Stromal cell of bone marrow (primary cell): ENCODE measurements at places on chromosomes 4 and X.

DNA sequence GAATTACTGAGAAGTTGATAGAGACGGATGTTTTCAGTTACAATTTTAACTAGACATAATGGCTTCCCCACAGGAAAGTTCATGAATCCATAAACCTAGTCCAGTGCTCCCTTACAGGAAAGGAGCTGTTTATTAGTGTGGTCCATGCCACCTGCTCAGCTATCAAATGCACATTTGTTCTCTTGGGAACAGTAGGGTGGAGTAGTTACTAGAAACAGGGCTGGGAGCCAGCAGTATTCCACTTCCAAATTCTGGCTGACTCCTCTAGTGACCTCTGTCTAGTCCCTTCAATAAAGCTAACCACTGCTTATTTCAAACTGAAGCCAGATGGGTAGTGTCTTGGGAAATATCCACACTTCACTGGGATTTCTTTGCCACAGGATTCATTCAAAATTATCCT, 88.4 kb upstream of the TLL1 start:
- no peak for DNase-seq

DNA sequence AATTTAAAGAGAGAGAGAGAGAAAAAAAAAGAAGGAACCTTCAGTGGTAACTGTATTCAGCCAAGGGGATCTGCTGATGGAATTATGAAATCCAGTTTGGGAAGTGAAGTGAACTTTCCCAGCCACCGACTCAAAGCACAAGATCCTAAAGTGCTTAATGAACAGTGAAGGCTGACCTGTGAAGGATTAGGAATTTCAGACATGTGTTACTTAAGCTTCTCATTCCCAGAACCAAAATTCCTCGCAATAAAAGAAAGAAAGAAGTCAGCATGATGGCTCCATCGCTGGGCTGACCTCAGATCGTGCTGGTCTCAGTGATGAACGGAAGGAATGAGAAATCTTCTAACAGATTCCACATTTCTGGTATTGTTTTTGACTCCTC, 135.2 kb downstream of the ARSF start:
- DNase-seq: peak; percentile 40

DNA sequence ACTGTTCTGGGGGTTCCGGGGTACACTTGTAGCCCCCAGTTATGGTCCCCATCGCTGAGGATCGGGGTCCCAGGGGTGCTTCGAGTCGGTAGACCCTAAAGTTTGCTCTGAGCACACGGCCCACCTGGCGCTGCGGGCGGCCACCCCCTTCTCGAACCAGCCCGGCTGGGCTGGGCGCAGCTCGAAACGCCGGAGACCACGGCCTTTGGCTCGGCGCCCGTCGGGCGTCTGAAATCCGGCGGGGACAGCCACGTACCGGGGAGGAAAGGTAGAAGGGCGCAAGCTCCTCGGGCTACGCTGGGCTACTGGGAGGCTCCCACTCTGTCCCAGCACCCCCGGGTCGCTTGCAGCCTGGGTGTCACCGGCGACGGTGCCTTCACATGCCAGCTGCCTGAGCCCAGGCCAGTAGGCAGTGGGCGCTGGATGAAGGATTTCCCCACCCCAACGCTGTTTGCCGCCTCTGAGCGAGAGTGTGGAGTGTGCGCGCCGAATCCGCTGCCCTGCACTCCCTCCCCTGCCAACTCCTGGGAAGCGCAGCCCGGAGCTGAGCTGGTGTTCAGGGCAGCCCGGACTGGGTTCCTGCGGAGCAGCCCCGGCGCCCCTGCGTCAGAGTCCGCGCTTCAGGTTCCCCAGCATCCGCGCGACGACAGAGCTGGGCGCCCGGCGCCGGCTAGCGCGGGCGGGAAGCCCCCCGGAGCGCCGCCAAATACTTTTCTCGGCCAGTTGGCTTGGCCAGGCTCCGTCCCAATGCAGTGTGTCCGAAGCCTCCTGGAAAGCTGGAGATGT, 637 bp downstream of the MAMLD1 start:
- DNase-seq: no peak

DNA sequence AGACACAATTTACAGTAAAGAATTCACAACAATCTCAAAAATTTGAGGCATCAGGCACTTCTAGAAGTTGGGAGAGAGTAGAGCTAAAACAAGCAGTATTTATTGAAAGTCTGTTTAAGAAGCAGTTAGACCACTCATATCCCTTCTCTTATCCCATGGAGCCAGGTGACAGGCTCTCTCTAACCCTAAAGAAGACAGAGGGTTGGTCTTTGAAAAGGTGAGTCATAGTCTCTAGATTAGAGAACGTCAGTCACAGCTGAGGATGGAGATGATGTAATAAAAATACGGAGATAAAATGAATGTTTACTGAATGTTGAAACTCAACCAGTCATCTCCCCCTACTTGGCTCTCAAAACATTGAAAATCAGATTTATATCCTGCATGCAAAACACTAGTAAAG, 223.8 kb downstream of the CHIC2 start:
- no peak for DNase-seq

- no peak for DNase-seq
Observed at GRCh38 chr4:129334136-129334535, 238.2 kb downstream of the C4orf33 start.

DNA sequence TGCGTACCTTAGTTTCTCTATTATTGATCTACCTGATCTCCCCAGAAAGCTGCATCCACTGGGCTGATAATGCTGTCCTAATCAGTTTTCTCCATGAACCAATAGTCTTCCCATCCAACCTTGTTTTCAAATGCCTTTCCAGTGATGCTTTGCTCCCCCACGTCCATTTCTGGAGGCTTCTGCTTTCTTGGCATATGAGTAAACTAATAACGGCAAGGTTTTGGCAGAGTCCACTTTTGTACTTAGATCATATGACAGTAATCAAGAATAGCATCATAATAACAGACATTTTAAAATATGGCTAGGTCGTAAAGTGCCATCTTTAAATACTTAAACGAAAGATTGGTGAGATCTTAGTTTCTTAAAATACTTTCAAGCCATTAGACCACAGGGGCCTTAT, 38.4 kb upstream of the FAM9B start:
- peak; percentile 21 for DNase-seq

- no peak for DNase-seq
Observed at GRCh38 chr4:137180349-137180748, 351.9 kb downstream of the PCDH18 start.

DNA sequence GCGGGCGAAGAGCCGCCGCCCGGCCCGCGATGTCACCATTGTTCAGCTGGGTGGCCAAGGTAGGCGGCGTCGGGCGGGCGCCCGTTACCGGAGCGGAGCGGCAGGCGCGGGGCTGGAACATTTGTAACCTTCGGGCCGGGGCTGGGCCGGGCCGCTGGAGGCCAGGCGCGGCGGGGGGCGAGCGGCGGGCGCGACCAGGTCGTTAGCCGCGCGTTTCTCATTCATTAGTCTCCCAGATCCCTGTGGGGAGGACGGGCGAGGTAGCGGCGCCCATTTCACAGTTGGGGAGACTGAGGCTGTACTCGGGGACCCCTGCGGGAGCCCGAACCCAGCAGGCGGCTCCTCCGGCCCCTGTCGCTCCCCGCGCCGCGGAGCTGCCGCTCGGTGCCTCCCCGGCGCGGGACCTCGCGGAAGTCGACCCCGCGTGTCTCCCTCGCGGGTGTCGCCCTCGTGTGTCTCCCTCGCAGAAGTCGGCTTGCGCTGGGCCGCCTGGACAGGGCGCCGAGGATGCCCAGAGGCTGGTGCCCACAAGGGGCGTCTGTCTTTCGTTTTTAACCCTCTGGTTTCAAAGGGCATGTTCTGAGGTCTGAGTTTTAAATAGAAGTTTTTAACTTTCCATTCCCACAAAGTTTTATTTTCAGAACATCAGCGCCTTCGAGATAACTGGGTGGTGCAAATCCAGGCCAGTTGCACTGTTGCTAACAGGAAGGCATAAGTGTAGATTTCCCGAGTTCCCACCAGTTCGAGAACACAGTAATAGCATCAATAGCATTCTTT, 17.5 kb downstream of the PTTG2 start:
- DNase-seq: peak; percentile 52

DNA sequence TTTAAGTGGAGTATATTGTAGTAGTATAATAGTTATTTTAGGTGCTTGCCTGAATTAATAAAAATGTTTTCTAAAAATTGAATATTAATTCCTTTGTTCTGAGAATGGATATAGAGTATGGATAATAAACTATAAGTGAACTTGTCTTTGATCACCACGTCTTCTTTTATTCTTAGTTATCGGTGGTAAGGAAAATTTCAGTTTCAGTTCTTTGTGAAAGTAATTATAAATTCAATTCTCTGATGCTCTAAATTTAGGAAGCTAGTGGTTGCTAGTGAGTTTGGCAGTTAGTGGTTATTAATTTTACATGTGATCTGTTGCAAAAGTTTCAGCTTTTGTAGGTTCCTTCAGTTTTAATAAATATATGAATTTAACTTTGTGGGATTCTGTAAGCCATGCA, 30.8 kb downstream of the MRPL1 start:
- DNase-seq: no peak

- DNase-seq: no peak
Observed at GRCh38 chr4:118758293-118758692, 73.1 kb downstream of the METTL14 start.

GRCh38 chrX:1306909-1307625, 29.5 kb upstream of the IL3RA start:
- no peak for DNase-seq

- no peak for DNase-seq
Observed at GRCh38 chrX:136196691-136197155, 49.4 kb downstream of the FHL1 start.

DNA sequence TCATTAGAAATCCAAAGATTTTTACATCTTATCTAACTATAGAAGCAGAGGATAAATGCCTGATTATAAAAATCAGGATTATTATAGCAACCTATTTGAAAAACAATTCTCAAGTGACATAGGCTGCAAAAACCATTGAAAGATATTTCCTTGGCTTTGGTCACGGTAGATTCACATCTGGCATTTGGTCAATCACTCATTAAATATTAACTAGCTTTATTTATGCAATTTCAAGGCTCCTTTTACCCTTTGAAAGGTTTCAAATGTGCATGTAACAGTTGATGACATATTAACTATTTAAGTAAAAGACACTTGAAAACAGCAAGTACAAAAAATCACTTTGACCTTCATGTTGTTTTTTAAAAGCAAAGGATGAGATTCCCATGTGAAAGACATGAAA, 98.1 kb downstream of the MMRN1 start:
- no peak for DNase-seq

DNA sequence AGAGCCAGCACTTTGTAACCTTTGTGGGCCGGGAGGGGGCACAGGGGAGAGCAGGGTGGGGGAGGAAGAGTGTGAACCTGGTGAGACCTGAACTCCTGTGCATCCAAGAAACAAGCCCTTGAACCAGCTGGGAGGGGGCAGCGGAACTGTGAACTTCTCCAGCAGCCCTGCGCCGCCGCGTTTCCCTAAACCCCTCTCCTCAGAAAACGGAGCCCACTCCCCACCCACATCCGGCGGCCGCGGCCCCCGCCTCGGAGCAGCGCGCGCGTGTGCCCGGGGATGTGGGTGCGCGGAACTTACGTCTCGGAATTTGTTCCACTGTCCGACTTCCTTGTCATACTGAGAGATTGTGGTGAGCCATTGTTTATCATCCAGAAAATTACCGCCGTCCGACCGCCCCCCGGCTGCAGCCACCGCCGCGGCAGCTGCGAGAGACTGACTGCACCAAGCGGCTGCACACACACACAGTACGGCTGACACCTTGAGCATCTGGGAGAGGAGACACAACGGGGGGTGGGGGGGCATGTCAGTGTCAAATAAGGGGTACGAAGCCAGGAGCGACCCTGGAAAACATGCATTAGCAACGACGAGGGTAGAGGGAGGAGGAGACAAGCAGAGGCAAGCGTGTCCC, 494 bp downstream of the SPOCK3 start:
- no peak for DNase-seq

GRCh38 chr4:80913381-80913780, 117.1 kb upstream of the BMP3 start:
- DNase-seq: no peak

GRCh38 chrX:56232221-56233082, at the start of gene KLF8:
TSS of gene KLF8 (plus strand) at chrX:56232356. CDS start at chrX:56233335, 979 bp downstream.
- DNase-seq: no peak

DNA sequence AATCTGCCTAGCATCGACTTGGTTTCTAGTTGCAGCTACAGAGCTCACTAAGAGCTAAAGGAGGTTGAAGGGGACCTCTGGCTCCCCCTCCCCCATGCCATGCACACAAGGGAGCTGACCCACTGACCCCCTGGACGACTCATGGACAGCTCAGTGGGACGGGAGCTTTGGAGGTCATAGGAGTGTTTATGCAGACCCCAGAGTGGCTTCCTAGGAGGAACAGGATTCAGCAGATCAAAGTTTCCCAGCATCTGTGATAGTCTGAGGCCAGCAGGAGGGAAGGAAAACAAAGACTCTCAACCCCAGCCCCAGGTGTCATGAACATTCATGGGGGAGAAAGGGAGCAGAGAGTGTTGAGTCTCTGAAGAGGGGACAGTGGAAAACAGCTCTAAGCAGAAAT, 104.4 kb downstream of the ARSF start:
- DNase-seq: no peak
